ENCODE measurements at places on chromosomes 16 and 17.

DNA sequence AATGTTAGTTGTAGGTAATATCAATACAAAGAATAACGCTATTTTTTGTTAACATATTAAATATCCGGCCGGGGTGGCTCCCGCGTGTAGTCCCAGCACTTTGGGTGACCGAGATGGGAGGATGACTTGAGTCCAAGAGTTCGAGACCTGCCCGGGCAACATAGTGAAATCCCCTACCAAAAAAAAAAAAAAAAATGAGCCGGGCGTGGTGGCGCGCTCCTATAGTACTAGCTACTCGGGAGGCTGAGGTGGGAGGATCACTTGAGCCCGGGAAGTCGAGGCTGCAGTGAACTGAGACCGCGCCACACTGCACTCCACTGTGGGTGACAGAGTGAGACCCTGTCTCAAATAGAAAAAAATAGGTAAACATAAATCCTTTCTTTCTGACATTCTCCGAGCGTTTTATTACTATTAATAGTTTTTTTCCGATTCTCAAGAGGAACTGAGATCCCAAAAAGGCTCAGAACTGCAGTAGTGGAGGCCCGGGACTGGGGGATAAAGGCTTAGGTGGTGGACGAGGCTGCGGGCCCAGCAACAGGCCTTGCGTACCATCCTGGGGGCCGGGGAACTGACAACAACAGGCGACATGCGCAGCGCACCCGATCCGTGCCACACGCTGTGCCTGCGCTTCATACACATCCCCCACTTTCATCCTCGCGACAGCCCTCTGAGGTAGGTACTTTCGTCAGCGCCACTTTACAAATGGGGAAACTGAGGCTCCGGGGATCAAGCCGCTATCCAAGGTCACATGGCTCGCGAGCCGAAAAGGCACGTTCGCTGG, 919 bp downstream of the N4BP1 start:
- no peak for DNase-seq

- no peak for DNase-seq
These were observed 22.0 kb upstream of the SSTR5 start for GRCh38 chr16:1050516-1050915.

- DNase-seq: no peak
These were observed 50.0 kb downstream of the MRTFB start for GRCh38 chr16:14121142-14121541.

- DNase-seq: no peak
These were observed 257.7 kb downstream of the XYLT1 start for GRCh38 chr16:17213025-17213424.

GRCh38 chr16:64996641-64997040, 125.2 kb downstream of the CDH11 start:
- no peak for DNase-seq

GRCh38 chr17:32870027-32870670, 6.8 kb downstream of the MYO1D start:
- DNase-seq: no peak

DNA sequence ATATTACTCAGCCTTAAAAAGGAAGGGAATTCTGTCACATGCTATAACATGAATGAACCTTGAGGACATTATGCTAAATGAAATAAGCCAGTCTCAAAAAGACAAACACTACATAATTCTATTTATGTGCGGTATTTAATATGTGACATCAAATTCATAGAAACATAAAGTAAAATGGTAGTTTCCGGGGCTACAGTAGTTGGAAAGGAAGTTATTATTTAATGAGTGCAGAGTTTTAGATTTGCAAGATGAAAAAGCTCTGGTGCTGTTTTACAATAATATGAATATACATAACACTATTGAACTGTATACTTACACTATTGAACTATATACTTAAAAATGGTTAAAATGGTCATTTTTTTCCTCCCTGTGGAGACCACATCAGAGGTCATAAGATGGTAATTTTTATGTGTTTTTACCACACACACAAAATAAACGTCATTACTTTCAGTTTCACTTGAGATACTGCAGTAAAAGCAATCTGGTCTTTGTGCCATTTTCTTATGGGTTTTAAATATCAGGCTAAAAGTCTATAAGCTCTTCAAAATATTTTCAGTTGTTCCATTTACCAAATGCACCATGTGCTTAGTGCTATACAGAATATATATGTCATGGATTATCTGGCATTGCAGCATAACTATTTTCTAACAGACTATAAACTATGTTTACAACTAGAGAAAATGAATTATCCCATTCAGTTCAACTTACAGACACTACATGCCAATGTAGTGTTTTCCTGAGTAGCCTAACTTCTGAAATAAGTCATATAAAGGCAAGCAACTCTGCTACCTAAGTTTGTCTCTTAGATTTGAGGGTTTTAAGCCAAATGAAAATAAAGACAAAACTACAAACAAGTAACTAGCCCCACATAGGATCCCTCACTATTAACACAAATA, 90.9 kb downstream of the SPAG9 start:
- DNase-seq: no peak

DNA sequence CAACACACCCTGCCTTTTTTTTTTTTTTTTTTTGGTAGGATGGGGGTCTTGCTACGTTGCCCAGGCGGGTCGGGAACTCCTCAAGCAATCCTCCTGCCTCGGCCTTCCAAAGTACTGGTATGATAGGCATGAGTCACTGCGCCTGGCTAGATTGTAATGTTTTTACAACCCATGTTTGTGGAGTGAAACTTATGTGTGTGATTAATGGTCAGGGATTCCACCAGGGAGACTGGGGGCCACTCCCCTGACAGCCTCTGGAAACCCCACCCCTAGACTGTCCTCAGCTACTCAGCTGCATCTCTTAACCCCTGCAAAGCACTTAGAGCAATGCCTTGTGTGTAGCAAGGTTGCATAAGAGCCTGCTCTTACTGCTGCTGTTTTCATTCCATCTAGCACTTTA, 220.5 kb downstream of the PARN start:
- DNase-seq: no peak

DNA sequence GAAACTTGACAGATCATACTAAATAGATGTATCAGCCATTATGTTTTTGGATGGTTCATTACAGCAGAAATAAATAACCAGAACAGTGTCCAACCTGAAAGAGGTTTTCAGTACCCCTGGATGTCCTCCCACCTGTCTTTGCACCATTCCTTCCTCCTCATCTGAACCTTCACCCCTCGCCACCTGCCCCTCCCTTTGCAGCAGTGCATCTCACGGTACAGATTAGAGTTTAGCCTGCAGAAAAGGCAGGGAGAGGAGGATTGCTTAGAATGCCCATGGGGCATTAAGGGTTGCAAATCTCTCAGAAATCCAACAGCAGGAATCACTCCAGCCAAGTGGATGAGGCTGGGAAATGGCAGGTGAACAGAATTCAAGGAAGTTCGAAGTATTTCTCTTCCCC, 155.0 kb downstream of the HS3ST2 start:
- DNase-seq: no peak

GRCh38 chr17:73989671-73990070, 213.8 kb upstream of the RPL38 start:
- DNase-seq: no peak

- no peak for DNase-seq
These were observed 98.7 kb upstream of the SDK2 start for GRCh38 chr17:73742948-73743381.

All from SK-N-MC (cell line).